ENCODE measurements at places on chromosomes 16 and 17.

DNA sequence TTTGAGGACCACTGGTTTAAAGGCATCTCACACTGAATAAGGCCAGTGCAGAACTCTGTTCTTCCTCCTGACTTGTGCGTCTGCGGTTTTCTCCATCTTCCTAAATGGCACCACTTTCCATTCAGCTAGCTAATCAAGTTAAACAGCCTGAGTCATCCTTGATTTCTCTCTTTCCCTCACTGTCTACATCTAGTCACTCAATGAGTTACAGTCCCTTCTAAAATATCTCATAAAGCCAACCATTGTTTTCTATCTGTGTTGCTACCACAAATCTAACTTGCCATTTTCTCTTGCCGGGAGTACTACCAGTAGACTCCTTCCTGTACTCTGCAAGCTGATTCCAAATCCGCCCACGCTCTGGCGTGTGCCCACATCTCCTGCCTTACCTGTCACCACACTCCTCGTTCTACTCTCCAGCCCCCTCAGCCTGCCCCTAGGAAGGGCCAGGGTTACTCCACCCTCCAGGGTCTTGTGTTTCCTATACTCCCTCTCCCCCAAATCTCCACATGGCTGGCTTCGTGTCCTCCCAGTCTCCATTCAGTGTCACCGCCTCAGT lies 324.5 kb downstream of the SNX29 start:
- DNase-seq, result no peak

DNA sequence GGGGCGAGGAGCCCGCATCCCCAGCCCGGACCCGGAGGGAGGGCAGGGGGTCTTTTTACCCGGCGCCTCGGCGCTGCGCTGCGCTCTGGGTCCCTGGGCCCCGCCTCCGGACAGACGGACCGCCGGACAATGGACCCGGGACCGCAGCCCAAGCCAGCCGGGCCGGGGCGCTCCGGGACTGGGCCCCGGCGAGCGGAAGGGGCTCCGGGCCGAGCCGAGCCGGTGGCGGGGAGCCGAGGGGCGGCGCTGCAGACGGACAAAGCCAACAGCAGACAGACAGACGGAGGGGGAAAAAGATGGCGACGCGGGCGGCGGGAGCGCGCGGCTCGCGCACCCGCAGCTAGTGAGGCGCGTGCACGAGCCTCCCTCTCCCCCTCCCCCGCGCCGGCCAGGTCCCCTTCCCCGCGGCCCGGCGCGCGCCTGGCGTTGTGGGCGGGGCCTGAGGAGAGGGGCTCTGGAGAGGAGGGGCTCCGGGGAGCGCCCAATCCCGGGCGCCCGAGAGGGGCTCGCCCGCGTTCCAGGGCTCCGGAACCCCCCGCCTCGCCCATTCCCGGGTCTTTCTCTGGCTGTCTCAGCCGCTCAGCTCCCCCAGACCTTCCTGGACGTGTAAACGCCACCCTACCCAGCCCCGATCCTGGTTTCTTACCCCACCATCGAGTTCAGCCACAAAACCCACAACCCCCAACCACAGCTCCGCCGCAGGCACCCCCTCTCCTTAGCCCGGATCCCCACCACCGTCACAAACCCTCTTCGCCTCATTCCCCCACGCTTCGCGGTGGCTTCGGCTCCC lies at the start of gene ZNF821:
Gene ZNF821 (minus strand): TSS at position 334 of the 790 bp plus-strand sequence. CDS start 4,236 bp downstream, outside the sequence.
- peak; percentile 71 for DNase-seq

DNA sequence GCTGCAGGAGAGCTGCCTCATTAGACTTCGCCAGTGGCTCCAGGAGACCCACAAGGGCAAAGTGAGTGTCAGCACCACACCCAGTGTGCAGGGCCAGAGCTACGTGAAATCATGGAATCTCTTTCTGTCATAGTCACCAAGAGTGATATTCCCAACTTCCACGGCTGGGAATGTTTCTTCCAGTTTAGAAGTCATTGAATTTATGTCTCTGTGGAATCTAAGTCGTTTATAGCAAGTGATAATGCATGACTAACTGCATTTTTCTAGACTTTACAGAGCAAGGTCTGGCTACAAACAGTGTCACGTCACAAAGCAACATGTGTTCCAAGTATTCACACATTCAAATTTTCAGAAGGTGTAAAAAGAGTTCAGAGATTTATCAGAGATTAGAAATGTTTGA lies 55.5 kb downstream of the SEC14L1 start:
- no peak for DNase-seq

GRCh38 chr16:85600530-85601271 lies 12.4 kb upstream of the GSE1 start:
- no peak for DNase-seq

DNA sequence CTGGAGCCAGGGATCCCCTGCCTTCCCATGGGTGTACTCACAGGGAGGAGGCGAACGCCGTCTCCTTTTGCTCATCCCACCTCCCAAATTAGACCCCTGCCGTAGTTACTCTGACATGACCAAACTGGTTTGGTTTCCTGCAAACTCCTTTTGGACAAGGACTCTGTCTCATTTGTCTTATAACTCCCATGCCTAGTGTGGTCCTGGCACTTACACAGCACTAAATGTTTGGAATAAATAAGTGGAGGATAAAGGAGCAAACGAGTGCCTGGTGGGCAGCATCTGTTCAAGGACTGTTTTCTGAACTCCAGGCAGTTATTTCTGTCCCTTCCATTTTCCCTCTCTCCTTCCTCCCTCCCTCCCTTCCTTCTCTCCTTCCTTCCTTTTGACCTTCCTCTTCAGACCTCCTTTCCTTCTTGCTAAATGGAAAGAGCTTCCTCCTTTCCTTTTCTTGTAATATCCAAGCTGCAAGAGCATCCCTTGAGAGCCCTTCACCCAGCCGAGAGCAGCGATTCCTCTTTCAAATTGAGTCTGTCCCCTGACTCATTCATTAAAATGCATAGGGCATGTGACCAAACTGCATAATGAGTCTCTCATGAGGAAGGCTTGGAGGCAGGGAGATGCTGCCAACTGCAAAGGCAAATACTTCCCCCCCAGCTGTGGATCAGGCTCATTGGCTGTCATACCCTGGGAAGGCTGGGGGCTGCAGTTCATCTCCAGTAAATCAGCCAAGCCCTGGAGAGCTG lies 36.8 kb downstream of the CHD9 start:
- DNase-seq, result peak; percentile 36

DNA sequence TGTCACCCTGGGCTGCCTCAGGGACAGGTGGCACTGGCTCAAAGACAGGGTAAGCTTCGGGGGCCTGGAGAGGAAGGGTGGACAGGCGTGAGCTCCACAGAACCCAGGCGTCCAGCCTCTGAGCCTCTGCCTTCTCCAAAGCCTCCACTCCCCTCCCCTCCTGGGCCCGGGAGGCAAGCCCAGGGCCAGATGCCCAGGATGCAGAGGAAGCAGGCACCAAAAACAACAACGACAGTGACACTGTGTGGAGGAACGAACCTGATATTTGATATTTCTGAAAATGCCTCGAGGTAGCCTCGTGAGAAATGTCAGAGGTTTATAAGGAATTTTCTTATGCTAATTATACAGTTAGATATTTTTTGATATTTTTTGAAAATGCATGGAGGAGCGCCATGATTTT lies 6.0 kb downstream of the BCL7C start:
- DNase-seq, result no peak

- peak; percentile 31 for DNase-seq
These were observed at the start of gene SCNN1G for GRCh38 chr16:23182679-23183542. SCNN1G (plus strand) TSS chr16:23182745; CDS start chr16:23186272, 3,527 bp downstream.

DNA sequence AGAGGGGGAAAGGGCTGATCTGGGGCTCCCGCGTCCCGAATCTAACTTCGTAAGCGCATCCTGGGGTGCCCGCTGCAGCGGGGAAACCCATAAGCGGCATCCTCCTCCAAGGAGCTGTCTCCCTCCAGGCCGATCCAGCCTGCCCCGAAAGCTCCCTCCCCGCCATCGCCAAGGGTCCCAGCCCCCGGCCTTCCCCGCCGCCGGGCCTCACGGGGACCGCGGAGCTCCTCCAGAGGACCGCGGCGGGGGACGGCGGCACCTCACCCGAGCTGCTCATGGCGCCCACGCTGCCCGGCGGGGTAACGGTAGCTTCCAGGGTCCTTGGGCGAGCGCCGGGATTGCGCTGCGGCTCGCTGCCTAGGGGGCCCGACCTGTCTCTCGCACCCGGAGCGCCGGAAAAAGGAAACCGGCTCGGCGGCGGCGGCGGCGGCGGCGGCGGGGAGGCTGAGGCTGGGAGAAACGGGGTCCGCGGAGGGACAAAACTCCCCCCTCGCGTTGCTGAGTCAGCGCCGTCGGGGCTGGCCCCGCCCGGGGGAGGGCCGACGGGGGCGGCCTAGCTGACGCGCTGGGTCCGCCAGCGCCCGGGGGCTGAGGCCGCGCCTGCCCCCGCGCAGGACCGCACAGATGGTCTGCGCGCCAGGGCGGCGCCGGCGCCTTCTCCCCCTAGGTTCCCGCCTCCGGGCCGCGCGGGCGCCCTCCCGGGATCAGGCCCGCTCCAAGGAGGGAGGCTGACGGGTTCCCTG lies at the start of gene BLMH:
Gene BLMH (minus strand): TSS at position 402 of the 743 bp plus-strand sequence. CDS start 125 bp downstream, at position 277.
- no peak for DNase-seq

DNA sequence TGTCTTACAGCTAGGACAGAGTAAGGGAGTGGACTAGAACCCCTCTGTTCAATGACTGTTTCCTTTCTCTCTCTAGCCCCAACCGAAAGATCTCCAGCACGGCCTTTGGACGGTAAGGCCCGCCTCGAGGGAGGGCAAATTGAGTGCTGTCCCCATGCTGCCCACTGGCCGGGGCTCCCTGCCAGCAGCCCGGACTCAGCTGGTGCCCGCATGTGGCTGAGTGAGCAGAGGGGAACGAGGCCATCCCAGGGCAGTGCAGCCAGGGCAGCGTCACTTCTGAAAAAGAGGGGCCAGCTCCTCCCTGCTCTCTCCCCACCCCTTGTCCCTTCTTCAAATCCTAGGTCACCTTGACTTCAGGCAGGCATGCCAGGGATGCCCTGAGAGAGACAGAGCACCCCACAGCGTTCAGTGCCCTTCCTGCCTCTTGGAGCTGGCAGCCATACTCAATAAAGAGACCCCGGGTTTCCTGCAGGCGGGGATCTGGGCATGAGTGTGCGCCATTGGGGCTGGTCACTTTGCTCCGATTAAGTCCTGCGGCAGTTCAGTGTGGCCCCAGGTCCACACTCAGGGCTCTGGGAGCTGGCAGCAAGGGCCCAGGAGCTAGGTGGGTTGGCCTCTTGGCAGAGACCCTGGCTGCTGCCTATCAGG lies 130.9 kb downstream of the RAB11FIP4 start:
- DNase-seq, result no peak

GRCh38 chr17:18172531-18173278 lies 10.9 kb upstream of the ALKBH5 start:
- no peak for DNase-seq

DNA sequence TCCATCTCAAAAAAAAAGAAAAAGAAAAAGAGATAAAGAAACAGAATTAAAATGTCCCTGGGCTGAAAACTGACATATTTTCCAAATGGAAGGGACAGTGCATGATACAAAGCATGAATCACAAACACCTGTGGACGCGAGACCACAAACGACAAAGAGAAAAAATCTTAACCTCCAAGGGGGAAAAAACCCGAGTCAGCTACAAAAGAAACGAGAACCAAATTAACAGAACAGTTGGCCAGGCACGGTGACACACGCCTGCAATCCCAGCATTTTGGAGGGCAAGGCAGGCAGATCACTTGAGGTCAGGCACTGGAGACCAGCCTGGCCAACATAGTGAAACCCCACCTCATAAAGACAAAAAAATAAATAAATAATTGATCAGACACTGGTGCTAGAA lies 1.9 kb downstream of the TRAP1 start:
- DNase-seq, result no peak

- no peak for DNase-seq
These were observed 1.3 kb upstream of the ZNF768 start for GRCh38 chr16:30527635-30528178.

DNA sequence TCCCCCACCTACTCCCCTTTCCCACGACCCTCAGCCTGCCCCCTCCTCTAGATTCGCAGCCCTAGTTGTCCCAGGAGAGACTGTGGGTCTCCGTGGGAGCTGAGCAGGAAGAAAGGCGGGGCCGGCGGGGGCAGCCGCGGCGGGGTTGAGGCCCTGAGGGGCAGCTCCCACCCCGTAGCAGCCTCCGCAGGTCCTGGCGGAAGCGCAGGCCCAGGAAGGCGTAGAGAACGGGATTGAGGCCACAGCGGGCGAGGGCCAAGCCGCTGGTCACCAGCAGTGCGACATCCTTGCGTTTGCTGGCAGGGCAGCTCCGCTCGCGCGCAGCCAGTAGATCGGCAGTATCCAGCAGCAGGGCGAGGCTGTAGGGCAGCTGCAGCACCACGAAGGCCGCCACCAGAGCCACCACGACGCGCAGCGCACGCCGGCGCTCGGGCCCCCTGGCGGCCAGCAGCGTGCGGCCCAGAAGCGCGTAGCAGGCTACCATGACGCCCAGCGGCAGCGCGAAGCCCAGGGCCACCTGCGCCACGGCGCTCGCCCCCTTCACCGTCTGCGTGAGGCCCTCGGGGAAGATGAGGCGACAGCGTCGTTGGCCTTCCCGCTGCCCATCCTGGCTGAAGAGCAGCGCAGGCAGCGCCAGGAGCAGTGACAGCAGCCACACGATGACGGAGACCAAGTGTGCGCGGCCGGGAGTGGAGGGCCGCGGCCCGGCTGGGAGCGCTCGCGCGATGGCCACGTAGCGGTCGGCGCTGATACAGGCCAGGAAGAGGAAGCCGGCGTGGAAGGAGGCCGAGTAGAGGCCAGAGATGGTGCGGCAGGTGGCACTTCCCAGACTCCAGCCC lies 1.9 kb downstream of the CCR10 start:
- DNase-seq, result peak; percentile 39

GRCh38 chr16:81755915-81756614 lies 23.0 kb upstream of the PLCG2 start:
- DNase-seq, result no peak

DNA sequence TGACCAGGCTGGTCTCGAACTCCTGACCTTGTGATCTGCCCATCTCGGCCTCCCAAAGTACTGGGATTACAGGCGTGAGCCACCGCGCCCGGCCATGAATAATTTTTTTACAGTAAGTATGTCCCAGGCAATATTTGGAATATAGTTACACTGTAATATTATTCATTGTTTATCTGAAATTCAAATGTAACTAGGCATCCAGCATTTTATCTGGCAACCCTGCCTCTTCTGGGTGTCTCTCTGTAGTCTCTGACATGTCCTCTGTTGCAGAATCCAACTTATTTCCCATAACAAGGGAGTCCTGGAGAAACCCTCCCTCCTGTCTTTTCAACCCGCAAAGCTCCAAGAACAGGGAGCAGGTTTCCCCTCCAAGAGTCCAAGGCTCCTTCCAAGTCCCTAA lies 36.9 kb upstream of the MYH10 start:
- no peak for DNase-seq

DNA sequence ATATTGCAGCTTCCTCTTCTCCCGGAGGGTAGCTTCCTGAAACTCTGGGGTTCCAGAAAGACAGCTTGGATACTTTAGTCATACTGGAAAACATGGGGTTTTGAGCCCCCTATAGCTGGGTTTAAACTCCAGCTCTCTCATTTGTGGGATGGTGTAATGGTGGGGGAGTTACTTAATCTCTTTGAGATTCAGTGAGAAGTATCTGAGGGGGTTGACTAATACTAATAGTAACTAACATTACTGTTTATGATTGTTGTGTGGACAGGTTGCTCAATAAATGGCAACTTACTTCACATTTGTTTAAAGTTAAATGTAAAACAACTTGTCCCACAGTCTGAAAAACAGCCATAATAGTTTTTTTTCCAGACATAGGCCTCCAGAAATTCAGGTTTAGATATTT lies 5.1 kb upstream of the SUZ12 start:
- no peak for DNase-seq

- no peak for DNase-seq
These were observed 3.2 kb downstream of the KRTAP9-9 start for GRCh38 chr17:41258406-41258805.

All from NCI-H187 (cell line).